AG08396 (cell line): ENCODE measurements at places on chromosomes 4 and X.
A peak's percentile ranks its signal among the peaks of the same experiment; 100 is the strongest.

- DNase-seq: no peak
Observed at GRCh38 chr4:96713271-96713850, 873.5 kb downstream of the PDHA2 start.

GRCh38 chrX:72142094-72142793, 10.5 kb upstream of the RTL5 start:
- no peak for DNase-seq

GRCh38 chr4:111778543-111778942, 366.7 kb upstream of the FAM241A start:
- DNase-seq: peak; percentile 5

DNA sequence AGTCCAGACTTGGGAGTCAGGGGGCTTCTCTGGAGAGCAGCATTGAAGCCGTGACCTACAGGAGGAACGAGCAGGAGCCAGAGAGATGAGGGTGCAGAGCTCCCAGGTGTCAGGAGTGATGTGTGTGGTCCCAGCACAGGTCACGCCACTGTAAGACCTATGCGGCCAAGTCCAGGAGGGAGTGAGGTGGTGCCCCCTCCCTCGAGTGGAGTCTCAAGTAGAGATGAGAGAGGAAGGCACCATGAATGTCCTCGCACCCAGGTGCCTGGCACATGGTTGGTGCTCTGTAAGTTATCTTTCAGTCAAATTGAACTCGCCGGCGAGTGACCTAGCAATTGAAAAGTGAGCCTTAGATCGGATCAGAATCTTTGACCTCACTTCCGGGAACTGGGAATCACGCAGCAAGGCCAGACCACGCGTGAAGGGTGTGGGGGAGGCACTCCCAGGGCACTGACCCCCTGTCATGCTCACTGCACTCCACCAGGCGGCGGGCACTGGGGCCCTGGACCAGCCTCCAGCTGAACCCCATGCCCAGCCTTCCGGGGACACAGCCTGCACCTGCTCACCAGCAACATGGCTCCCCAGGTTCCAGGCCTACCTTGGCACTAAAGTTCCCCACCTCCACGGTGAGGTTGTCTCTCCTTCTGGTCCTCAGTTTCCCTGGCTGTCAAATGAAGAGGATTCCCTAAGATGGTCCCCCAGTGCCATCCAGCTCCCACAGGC, 127.4 kb downstream of the HMX1 start:
- no peak for DNase-seq

- DNase-seq: no peak
Observed at GRCh38 chr4:180650273-180650672, 1592.9 kb upstream of the TENM3 start.

GRCh38 chrX:98380106-98380505, 1496.4 kb downstream of the RPA4 start:
- no peak for DNase-seq

- no peak for DNase-seq
Observed at GRCh38 chr4:89204624-89205023, 93.3 kb downstream of the TIGD2 start.

GRCh38 chr4:172654457-172654856, 514.2 kb upstream of the GALNT7 start:
- DNase-seq: no peak

GRCh38 chrX:133188631-133189030, 29.5 kb downstream of the TFDP3 start:
- no peak for DNase-seq

DNA sequence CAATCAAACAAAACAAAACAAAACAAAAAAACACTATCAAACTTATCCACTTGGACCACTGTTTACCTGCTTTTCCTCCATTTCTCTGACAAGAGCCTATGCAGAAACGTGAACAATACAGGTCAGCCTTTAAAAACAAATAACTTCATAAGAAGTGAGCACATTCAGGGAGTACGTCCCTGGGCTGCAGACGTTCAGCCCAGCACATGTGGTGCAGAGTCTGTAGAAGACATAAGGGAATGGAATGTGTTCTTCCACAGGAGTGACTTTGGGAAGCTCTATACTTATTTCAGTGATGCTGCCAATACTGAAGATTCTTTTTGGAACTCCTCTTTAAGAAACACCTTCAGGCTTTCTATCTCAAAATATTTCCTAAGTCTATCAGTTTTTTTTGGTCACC, 120.6 kb downstream of the SPRY1 start:
- DNase-seq: no peak

- no peak for DNase-seq
Observed at GRCh38 chrX:118720058-118720707, 7.2 kb upstream of the IL13RA1 start.

DNA sequence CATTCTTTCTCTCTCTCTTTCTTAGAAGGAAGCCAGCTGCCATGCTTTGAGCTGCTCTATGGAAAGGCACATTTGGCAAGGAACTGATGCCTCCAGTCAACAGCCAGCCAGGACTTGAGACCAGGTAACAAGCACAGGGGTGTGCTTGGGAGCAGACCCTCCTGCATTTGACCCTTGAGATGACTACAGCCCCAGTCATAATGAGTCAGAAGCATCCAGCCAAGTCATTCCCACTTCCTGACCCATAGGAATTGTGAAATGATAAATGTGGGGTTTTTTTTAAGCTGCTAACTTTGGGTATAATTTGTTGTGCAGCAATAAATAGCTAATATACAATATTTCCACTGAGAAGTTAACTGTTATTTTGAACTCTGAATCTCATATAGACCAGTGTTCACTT, 446.9 kb downstream of the GRXCR1 start:
- peak; percentile 33 for DNase-seq

DNA sequence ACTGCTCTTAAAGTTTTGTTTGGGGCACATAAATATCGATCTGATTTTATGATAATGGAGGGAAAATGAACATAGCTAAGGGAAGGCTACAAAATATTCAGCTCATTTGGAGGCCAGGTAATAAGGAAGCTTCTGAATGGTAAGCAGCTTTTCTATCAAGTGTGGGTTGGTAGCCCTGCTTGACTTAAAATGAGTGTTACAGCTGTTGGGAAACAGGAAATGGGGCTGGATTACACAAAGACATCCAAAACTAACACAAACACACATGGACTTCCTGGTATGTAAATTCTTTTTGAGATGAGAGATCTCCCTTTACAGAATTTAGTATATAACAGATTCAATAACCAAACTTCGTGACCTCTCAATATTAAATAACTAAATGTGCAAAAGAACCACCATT, 58.0 kb downstream of the FGF16 start:
- no peak for DNase-seq

- DNase-seq: no peak
Observed at GRCh38 chr4:28947374-28947773, 1772.8 kb upstream of the PCDH7 start.

DNA sequence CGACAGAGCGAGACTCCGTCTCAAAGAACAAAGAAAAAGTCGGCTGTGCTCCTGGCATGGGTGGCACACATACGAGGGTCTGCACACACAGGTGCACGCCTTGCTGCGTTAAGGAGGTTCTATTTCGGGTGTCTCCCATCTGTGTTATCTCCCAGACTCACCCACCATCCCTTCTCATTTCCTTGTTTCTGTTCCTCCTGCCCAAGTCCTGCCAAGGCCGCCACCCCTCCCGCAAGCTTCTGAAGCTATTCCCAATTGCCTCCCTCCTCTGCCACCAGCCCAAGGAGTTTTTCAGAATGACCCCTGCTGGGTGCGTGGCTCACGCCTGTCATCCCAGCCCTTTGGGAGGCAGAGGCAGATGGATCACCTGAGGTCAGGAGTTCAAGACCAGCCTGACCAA, 6.0 kb upstream of the IL3RA start:
- DNase-seq: no peak

- DNase-seq: no peak
Observed at GRCh38 chr4:89303177-89303576, 4.4 kb downstream of the GPRIN3 start.

GRCh38 chr4:182823576-182823975, 93.6 kb downstream of the DCTD start:
- DNase-seq: no peak

GRCh38 chrX:149871940-149872339, 9.0 kb upstream of the MAGEA8 start:
- no peak for DNase-seq

GRCh38 chrX:103197721-103198306, 17.1 kb upstream of the BEX4 start:
- DNase-seq: no peak

DNA sequence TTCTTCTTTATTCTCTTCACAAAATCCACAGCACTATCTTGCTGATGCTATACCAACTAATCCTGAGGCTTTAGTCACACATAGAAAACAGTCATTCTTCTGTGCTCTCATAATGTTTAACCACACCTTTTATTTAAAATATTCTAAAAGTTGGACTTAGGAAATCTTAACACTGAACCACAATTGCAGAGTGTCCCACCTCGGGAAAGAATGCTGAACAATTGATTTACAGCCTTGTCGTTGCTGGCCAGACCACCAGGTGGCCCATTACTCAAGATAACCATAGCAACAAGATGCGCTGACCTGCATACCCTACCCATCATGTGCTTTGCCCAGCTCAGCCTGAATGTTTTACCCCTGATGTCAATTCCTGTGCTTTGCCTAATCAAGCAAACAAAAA, 100.8 kb downstream of the ARSJ start:
- no peak for DNase-seq

- no peak for DNase-seq
Observed at GRCh38 chrX:109720947-109721346, 12.1 kb downstream of the ACSL4 start.

DNA sequence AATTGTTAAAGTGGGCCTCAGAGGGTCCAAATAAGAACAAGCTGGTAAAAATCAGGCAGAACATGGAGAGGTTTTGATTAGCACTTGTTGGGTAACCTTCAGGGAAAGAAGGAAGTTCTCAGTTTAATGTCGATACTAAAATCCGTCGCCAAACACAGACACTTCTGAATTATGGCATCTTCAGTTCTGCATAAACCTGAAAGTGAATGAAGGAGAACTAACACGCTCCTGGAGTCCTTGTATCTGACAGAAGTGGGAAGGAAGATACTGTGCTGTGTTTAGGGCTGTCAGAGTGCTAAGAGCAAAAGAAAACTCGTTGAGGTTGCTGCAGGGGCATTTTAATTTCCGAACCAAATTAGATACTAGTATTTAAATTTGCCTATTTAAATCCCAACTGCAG, 106.2 kb downstream of the TMA16 start:
- no peak for DNase-seq

- no peak for DNase-seq
Observed at GRCh38 chr4:3329887-3330286, 37.1 kb downstream of the RGS12 start.

GRCh38 chr4:13329963-13330362, 154.2 kb downstream of the RAB28 start:
- no peak for DNase-seq

DNA sequence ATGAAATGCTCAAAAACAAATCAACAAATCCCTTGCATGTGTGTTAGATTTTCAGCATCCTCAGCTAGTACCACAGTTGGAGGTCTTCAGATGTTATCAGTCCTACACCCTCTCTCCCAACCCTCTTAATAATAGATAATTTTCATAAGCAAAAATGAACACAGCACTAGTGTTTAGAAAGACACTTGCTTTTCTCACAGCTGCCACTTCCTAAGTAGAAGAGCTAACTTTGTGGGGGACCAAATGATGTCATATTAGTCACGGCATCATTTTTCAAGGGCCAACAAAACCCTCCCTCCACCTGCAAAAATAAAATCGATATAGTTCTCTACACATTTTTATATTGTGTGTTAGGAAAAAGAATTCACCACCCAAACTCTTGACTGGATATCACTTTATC, 163.5 kb upstream of the GYPA start:
- DNase-seq: no peak

- no peak for DNase-seq
Observed at GRCh38 chr4:17490575-17491059, 21.3 kb downstream of the QDPR start.

DNA sequence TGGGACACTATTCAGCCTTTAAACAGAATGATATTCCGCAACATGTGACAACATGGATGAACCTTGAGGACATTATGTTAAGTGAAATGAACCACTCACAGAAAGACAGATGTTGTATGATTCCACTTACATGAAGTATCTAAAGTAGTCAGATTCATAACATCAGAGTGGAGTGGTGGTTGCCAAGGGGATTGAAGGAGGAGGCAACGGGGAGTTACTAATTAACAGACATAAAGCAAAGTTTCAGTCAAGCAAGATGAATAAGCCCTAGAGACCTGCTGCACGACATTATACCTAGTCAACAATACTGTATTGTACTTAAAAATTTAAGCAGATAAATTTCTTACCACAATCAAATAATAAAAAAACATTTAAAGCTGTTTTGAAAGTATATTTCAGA, 105.0 kb upstream of the NR0B1 start:
- DNase-seq: no peak

DNA sequence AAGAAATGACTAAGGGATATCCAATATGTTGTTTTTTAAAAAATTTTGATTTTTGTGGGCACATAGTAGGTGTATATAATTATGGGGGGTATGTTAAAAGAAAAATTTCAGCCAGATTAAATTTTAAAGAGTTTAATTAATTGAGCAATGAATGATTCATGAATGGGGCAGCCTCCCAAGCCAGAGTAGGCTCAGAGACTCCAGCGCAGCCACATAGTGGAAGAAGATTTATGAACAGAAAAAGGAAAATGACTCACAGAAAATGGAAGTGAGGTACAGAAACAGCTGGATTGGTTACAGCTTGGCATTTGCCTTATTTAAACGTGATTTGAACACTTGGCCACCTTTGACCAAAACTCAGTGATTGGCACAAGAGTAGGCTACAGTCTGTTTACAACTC, 91.7 kb downstream of the SPATA18 start:
- DNase-seq: no peak

- no peak for DNase-seq
Observed at GRCh38 chr4:182931691-182932345, 14.6 kb upstream of the DCTD start.

DNA sequence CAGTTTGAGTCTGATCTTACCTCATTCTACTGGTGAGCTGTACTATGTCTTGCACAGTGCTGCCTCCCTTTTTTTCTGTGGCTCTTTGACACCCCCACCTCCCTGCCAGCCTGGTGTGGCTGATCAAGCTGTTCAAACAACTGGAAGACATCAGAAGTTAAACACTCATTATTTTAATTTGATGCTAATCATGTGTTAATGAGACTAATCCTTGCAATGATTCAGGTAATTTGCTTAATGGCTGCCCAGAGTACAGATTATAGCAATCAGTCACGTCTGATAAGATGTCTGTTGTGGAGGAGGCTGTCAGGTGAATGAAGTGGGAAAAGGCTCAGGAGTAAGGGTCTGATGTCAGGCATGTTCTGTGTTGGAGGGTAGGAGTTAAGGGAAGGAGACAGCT, 87.4 kb upstream of the GK2 start:
- DNase-seq: no peak
